IPS DF 19.7 (cell line): ENCODE measurements at places on chromosomes 2 and 18.

DNA sequence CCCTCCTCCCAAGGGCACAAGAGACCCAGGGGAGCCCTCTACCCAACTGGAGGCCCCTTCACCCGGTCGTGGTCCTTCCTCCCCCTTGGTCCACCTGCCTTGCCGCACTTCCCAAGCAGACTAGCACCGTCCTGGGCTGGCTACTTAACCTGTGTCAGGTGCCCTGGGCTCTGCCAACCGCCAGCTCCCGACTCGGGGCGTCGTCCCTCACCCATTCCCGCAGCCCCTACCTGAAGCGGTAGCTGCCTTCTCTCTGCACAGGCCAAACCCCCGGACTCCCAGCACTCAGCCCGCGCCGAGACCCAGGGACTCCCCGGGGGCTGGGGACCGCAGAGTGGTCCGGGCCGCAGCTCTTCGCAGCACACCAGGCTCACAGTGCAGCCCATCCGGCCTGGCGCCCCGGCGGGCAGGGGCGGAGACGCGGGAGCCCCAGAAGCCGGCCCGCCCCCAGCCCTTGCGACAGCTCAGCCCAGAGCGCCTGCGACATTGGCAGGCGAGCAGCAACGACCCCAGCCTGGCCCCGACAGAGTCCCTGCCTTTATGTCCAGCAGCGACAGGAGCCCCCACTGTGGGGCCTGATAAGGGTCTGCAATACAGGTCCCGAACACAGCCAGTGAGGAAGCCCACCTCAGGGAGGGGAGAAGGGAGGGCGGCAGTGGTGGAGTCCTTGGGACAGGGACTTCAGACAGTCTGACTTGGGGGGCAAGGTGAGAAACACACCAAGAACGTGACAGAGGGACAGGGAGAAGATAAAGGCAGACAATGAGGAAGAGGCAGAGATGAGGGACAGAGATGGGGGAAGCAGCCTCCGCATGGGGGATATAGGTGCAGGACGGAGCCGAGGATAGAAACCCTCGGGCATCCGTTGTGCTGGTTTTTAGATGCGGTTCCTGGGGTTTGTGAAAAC, 31.0 kb upstream of the TNS1 start:
- DNase-seq = no peak

DNA sequence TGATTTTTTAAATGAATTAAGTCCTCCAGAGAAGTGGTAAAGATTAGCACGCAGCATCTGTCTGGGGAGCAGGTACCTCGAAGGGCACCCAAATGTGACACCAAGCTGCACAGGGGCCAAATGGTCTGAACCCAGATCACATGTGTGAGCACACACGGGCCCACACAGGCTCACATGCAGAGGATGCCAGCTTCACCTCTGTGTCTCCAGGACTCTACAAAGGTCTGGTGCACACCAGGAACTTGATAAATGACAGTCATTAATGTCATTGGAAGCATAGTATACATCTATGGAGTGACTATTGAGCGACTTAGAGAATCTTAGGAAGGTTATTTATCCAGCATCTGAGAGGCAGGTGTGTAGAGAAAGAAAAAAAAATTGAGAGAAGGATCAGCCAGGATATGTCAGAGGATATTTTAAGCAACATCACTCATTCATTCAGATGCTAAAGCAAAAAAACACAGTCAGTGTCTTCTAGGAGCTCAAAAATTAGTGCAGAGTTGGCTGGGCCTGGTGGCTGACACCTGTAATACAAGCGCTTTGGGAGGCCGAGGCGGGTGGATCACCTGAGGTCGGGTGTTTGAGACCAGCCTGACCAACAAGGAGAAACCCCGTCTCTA, 23.2 kb downstream of the GYPC start:
- DNase-seq = no peak

GRCh38 chr2:112869258-112869842, 32.8 kb upstream of the IL1B start:
- DNase-seq = no peak

- no peak for DNase-seq
Observed at GRCh38 chr2:131077182-131077846, 15.9 kb downstream of the FAM168B start.

GRCh38 chr2:191859681-191860080, 12.8 kb upstream of the CAVIN2 start:
- no peak for DNase-seq

GRCh38 chr18:12254820-12255511, 805 bp downstream of the CIDEA start:
- DNase-seq = no peak

DNA sequence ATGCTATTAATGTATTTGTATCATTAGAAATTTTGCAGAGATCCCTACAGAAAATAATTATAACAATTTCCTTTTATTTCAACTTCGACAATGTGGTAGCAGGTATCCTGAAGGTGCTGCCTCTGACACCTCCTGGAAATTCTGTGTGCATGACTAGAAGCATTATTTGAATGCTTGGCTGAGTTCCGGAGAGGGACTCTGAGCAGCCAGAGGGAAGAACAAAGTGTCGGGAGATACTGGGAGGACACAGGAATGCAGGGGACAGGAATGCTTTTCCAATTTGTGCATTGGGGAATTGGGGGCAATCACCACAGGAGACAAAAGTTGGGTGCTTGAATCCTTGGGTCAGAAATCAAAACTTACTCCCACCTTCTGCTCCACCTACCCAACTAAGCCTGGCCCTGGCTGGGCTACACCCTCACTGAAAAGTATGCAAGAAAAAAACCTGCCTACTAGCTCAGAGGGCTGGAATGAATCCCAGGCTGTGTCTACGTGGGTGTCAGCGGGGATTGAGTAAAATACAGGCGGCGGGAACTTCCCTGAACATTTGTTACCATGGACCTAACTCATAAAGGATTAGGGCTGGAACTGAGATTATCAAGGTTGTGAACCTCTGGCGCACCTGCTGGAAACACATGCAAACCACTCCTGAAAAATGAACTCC, 299.3 kb downstream of the SOX11 start:
- DNase-seq = no peak

DNA sequence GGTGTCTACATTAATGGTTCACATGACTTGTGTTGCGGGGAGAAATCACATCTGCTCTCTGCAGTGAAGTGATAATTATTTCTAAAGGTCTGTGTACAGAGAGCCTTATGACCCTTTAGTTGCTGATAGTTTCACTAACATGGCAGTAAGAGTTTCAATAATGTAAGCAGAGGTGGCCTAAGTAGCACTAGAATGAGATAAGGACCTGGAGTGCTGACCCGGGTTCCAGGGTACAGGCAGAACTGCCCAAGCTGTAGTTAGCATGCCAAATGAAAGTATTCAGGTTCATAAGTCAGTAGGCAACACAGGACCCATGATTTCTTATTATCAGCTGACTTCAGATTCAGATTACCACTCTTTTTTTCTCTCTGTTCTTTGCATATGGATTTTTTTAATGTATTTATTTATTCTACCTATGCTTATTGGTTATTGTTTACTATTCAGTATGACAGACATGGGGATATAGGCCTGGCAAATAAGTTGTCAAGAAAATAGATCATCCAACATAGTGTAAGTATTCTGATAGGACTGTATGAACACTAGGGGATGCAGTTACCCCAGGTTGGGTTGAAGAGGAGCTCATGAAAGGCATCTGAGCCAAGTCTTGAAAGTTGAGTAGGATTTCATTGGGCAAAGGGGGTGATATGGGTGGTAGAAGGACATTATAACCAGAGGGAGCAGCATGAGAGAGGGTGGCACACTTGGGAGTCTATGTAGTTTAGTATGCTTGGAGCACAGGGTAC, 105.2 kb downstream of the CCDC85A start:
- DNase-seq = no peak

GRCh38 chr2:180128861-180129260, 121.8 kb upstream of the CWC22 start:
- no peak for DNase-seq

DNA sequence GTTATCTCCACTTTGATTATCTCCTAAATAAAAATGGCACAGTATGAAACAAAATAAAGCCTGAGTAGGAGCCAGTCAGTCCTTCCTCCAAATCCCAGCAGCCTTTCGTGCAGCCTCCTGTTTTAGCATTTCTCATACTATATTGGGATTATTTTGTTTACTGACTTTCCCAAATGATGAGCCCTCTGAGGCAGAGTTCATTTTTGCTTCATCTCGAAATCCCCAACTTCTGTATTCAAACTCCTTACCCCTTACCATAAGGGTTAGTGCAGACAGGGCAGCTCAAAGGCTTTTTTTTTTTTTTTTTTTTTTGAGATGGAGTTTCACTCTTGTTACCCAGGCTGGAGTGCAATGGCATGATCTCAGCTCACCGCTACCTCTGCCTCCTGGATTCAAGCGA, 113.3 kb upstream of the FOSL2 start:
- no peak for DNase-seq

DNA sequence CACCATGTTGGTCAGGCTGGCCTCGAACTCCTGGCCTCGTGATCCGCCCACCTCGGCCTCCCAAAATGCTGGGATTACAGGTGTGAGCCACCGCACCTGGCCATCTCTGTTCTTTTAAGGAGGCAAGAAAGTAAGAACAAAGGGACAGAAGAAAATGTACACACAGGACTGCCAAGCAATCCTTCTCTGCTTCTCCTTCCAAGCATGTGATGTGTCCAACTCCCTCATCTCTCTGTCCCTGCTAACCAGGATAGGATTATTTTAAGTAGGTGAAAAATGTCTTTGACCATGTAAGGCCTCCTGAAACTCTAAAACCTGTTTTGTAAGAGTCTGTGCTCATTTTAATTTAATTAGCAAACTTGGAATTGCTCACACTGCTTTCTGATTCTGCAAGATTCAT, 89.3 kb upstream of the ATL2 start:
- no peak for DNase-seq

DNA sequence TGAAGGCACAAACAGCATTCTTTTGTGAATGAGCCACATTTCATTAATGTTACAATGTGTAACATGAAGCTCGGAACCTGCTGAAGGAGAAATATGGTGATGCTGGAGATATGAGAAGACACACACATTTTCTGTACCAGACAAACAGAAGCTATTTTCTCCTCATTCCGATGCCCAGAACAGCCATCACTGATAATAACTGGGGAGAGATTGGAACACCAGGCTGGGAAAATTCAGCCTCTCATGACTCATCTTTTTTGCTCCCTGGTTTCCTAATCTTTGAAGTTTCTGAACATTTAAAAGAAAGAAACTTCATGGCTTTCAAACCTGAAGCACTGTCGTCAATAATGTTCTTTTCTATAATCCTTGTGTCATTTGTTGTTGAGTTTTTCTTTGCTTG, 110.9 kb downstream of the LYPD6 start:
- DNase-seq = no peak

GRCh38 chr18:57048859-57049258, 98.0 kb upstream of the BOD1L2 start:
- no peak for DNase-seq

DNA sequence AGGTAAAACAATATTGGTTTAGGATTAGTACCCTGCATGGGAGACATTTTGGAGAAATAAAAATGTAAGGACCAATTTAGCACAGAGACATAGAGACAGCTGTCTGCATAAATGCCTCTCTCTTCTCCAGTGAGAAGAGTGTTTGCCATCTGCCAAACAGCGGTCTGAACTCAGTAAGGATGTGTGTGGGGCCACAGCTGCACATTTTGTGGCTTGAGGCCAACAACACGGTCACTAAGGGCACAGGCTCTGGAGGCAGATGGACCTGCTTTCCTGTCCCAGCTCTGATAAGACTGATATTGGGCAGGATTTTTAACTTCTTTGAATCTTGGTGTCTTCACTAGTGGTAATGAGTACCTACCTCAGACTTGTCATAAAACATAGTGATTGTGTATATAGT, 10.2 kb downstream of the ZBTB14 start:
- DNase-seq = no peak

DNA sequence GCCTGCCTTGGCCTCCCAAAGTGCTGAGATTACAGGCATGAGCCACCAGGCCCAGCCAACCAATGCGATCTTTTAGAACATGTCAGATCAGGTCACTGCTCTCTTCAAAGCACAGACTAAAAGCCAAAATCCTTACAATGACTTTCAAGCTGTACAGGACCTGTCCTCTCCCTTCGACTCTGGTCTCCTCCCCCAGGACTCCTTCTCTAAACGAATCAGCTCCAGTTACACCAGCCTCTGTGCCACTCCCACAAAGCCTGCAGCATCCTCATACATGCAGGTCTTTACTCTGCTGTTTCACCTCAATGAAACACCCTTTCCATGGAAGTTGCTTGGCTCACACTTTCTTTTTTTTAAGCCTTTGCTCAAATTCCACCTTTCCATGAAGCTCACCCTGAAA, 436.0 kb downstream of the METTL4 start:
- DNase-seq = no peak

DNA sequence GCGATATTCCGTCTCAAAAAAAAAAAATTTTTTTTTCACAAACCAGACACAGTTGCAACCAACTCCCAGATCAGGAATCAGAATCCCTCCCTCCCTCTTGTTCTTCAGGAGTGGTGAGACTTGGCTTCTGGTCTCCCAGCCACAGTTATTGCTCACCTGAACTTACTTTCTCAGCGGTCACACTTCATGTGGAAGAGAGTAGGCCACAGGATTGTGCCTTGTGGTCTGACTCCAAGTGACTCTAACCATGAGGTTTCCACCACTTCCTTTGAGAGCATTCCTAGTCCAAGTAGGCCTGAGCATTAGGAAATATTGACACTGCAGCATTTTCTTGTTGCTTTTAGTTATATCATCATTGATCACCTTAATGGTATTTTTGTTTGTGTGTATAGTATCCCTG, 12.1 kb downstream of the FMNL2 start:
- no peak for DNase-seq

DNA sequence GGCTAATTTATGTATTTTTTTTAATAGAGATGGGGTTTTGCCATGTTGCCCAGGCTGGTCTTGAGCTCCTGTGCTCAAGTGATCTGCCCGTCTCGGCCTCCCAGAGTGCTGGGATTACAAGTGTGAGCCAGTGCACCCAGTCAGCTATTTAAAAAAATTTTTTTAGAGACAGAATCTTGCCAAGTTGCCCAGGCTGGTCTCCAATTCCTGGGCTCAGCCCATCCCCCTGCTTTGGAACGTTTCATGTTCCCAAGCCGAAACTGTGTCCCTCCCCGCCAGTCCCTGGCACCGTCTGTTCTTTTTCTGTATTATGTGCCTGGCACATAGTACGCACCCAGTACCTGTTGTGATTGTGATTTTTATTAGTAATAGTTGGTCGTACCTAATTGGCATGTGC, 63.1 kb upstream of the MGAT5 start:
- DNase-seq = no peak

DNA sequence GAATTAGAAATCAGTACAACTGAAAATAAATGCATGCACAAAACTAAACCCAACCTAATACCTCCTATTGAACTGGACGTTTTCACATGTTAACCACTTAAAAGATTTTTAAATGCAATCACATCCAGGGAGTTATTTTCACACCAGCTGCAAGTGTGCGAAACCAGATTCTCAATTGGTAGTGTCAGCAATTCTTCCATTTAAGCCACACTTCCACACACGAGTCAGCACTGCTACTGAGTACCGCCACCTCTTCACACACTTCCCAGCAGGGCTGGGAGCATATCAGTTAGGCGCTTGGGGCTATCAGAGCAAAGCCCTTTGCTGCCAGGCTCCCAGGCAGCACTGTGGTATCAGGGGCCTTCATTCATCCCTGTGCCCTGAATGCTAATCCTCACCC, 14.2 kb downstream of the ERCC3 start:
- DNase-seq = no peak

GRCh38 chr2:101361522-101361921, 25.8 kb downstream of the CREG2 start:
- DNase-seq = no peak
